ENCODE measurements at places on chromosomes 12 and 14. TPM values are rescaled to one million over a fixed set of nuclear protein-coding genes. Genes with fewer than 3 reads are reported as not detected.

Gene ING4
- 14.4 TPM for total RNA-seq

Gene UTP20
- total RNA-seq: 3.8 TPM

Gene FOXA1
- total RNA-seq: 36.6 TPM

Gene ASCL1
- not detected for total RNA-seq
